ENCODE measurements at places on chromosomes 6 and 20.

GRCh38 chr6:130529569-130530149 lies 163.8 kb downstream of the TMEM200A start:
- DNase-seq, result no peak

DNA sequence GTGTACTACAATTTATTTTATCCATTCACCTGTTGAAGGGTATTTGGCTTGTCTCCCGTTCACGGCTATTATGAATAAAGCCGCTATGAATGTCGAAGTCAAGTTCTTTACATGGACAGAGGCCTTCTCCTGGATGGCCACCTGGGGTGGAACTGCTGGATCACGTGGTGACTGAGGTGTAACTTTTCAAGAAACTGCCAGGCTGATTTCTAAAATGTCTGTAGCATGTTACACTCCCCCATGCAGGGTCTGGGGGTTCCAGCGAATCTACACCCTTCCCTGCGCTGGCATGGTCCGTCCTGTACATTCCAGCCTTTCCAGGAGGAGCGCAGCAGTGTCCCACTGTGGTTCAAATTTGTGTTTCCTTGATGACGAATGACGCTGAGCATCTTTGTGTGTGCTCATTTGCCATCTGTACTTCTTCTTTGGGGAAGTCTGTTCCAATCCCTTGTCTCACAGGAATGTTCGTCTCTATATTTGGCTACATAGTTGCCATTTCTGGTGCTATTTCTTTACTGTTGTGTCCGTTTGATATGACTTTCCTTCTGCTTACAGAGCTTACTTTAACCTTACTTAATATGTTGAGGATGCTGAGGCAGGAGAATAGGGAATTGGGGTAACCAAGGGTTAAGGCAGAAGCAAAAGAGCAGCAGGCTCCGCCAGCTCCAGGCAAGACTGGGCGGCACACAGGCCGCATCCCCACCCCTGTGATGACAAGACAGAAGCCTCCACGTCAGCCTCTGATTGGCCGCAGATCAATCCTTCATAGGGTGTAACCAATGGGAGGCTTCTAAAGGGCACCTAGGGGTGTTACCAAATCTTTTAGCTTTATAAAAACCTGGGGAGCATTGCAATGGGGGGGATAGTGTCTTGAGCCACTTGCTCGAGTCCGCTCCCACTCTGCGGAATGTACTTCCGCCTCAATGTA lies 106.6 kb downstream of the TAF4 start:
- no peak for DNase-seq

GRCh38 chr6:33905071-33905609 lies 101.3 kb upstream of the MLN start:
- DNase-seq, result peak; percentile 98

DNA sequence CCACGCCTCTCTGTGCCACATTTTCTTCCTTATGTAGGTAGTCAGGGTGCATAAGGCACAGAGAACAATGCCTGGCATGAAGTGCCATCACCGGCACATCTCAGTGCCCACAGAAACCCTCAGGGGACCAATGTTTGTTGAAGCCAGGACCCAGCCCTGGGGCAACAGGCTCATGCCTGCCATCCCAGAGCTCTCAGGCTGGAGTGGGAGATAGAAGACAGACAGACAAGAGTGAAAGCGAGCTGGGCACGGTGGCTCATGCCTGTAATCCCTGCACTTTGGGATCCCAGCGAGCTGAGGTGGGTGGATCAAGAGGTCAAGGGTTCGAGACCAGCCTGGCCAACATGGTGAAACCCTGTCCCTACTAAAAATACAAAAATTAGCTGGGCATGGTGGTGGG lies 13.5 kb downstream of the EFCAB8 start:
- no peak for DNase-seq

DNA sequence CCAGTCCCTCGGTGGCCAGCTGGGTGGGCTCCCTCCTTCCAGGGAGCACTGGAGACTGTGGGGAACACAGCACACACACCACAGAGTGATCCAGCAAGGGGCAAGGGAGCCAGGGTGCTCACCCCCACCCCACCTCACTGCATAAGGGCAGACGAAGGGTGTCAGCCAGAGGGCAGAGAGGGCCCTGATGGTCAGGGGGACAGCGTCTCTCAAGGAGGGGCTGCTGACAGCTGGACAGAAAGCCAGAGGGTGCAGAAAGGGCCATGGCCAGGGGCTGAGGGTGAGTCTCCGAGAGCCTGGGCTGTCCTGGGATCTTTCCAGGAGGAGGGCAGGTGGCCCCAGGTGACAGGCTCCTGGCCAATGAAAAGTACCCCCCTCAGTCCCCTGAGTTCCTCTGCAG lies 73.4 kb upstream of the PMEPA1 start:
- DNase-seq, result no peak

DNA sequence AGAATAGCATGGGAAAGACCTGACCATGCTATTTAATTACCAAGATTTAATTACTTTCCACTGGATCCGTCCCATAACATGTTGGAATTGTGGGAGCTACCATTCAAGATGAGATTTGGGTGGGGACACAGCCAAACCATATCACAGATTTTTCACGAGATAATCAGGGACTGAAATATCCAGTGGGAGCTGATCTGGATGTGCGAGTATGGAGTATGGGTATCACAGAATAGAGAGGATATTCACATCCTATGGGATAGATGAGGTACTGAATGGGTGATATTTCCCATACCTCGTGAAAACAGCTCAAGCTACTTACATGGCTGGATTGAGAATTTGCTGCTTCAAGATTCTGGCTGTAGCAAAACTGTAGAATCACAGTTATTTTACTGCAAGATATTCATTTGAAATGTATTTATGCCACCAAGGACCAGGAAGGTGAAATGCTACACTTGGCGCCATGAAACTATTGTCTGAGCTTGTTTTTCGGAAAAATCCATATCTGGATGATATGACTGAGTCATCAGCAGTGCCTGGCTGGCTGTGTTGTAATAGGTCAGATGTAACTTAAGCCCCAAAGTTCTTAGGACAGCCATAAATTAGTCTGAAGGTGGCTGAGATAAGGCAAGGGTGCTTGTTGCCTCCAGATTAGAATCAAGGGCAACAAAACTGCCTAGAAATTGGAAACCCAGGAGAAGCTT lies 29.8 kb downstream of the KCNS1 start:
- DNase-seq, result no peak

- no peak for DNase-seq
These were observed 38.9 kb upstream of the CLIC5 start for GRCh38 chr6:46054516-46054915.

- DNase-seq, result no peak
These were observed 46.4 kb downstream of the CNR1 start for GRCh38 chr6:88119769-88120168.

GRCh38 chr6:107704347-107705013 lies 119.6 kb downstream of the SCML4 start:
- no peak for DNase-seq

DNA sequence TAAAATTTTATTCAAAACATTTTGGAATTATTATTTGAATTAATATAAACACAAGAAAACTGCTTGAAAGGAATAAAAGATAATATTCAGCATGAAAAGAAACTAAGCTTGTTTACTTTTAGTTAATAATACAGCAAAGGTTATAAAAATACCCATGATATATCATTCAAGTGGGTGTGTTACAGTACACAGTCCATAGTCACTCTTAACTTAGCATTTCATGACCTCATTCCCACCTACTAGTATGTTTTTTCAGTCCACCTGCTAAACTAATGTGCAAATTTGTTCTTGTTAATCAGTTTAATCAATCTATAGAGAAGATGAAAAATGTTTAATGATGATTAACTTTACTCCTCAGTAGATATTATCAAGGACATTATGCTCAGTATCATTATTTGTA lies 841.4 kb upstream of the EPHA7 start:
- DNase-seq, result no peak

- DNase-seq, result no peak
These were observed 185.8 kb upstream of the SGK1 start for GRCh38 chr6:134503585-134504281.

DNA sequence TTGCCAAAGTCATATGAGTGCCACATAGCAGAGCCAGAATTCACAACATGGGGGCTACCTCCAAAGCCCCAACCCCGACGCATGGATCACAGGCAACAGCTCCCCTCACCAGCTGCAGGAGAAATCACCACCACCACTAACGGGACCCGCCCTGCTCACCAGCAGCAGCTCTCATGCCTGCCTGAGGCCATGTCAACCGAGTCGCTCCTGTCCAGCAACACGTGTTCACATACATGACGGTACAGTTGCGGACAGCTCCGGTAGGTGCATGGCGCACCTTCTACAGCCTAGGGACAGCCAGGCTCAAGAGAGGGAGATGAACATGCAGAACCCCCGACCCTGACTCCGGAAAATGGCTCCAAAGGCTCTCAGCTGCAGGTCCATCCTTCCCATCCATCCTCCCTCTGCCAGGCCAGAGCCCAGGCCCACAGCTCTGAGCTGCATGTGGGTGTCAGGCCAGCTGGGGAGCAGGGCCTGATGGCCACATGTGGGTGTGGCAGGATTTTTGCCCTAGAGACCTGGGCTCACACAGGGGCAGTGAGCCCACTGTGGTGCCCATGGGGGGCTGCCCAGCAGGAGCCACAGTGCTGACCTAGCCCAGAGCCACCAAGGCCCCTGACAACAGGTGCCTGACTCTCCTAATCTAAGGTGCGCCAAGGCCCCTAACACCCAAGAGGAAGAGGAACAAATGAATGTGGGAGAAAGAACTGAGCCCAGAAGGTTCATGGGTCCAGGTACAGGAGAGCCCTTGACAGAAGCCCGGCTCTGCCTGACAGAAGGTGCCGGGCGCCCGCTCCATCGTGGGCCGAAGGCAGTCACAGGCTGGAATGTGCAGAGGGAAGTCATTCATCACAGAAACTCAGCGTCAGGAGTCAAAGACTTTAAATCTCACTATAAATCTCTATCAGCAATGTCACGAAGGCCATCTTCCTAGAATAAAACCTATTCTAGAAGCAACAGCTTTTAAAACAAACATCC lies 10.5 kb downstream of the RPS6KA2 start:
- DNase-seq, result no peak

Data from hematopoietic multipotent progenitor cell (in vitro differentiated cells).